ENCODE measurements at places on chromosomes 3 and 15.

GRCh38 chr15:45603881-45604280, 16.7 kb downstream of the BLOC1S6 start:
- no peak for DNase-seq

GRCh38 chr15:42163947-42164550, 7.6 kb upstream of the PLA2G4F start:
- DNase-seq: no peak

- no peak for DNase-seq
These were observed 132.3 kb downstream of the VPS8 start for GRCh38 chr3:184944241-184944640.

DNA sequence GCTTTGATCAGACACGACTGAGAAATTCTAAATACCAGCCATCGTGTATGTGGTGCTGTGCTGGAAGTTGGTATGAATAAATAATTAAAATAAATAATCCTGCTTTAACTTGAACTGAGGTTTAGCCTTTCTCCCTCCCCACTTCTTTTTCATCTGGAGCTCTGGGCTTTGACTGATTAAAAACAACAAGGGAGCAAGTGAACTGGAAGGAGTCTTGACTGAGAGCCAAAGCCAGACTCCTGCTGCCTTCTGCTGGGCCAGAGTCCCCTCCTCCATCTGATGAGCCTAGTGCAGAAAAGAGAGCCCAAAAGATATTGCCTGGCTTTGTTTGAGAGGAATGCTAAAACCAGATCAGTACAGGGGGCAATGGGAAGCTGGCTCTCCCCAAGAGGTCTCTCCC, 96.0 kb downstream of the CCNL1 start:
- no peak for DNase-seq

DNA sequence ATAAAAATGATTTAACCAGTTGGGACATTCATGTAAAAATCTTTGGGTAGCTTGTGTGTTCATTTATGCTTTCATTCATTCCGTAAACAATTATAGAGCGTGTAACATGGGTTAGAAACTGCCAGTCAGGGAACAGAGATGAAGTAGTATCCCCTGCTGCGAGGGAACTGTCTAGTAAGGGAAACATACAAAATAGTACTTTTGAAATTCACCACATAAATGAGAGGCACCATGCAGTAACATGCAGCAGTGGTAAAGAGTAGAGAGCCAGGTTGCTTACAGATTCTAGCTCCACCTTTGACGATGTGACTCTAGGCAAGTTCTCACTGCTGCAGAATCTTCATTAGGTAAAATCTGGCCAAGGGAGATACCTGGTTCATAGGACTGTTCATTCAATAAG, 938 bp downstream of the DZIP3 start:
- peak; percentile 11 for DNase-seq

DNA sequence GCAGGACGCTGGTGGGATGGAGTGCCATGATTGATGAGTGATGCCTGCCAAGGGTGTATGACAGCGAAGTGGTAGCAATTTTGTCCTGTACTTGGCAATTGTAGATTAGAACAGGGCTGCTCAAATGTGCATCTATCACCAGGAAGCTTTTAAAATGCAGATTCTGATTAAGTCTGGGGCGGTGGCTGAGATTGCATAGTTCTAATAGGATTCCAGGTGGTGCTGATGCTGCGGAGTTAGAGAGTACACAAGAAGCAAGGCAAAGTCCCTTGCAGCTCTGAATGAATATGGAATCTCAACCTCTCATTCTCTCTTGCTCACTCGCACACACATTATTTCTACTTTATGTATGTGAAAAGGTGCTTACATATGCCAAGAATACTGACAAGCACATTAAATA, 670.4 kb downstream of the FHIT start:
- DNase-seq: no peak

- DNase-seq: no peak
These were observed 1.8 kb upstream of the ABTB1 start for GRCh38 chr3:127670761-127671522.

Data from GM10248 (cell line).